ENCODE measurements at places on chromosomes 5 and 9. TPM values are rescaled to one million over a fixed set of nuclear protein-coding genes. Genes with fewer than 3 reads are reported as not detected.

PCDHA13 gene
- 5.2 TPM for total RNA-seq

PPP1R2B gene
- total RNA-seq: not detected

NFIB gene
- total RNA-seq: 33.9 TPM

DND1 gene
- total RNA-seq: 0.92 TPM

SOHLH1 gene
- total RNA-seq: not detected

EDIL3 gene
- total RNA-seq: 18.6 TPM

C9orf153 gene
- total RNA-seq: not detected

CDKN2B gene
- 27.2 TPM for total RNA-seq

IER5L gene
- total RNA-seq: 14.9 TPM

PCDHGA7 gene
- 3.0 TPM for total RNA-seq

DNA sequence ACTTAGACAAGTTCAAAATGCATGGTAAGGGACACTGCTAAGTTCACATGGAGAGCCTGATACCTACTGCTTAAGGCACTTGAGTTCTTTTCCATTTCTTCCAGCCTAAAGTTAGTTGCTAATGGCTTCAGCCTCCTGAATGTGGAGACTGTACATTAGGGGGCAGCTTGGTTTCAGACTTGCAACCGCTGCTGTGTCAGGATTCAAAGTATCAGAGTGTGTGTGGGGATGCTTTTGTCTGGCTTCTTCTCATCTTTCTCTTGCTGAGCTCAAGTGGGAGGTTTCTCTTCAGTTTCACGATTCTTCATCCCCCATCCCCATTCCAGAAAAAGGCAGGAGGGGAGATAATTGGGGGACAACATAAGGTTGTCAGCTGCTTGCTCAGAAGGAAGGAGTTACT lies 49.4 kb downstream of the ATP10B start:
- no peaks in the 10 kb centered on the region for H3K4me1 ChIP-seq
- H3K27me3 ChIP-seq: no peaks in the 10 kb centered on the region
- DNase-seq: peak; percentile 20
- H3K27ac ChIP-seq: no peak overlapping the region
- H3K4me3 ChIP-seq: no peak overlapping the region

GRCh38 chr5:111299831-111300432 lies 75.7 kb downstream of the CAMK4 start:
- no peak overlapping the region for H3K27ac ChIP-seq
- H3K4me3 ChIP-seq: no peak overlapping the region
- no peak for DNase-seq
- H3K36me3 ChIP-seq: no peaks in the 10 kb centered on the region

DNA sequence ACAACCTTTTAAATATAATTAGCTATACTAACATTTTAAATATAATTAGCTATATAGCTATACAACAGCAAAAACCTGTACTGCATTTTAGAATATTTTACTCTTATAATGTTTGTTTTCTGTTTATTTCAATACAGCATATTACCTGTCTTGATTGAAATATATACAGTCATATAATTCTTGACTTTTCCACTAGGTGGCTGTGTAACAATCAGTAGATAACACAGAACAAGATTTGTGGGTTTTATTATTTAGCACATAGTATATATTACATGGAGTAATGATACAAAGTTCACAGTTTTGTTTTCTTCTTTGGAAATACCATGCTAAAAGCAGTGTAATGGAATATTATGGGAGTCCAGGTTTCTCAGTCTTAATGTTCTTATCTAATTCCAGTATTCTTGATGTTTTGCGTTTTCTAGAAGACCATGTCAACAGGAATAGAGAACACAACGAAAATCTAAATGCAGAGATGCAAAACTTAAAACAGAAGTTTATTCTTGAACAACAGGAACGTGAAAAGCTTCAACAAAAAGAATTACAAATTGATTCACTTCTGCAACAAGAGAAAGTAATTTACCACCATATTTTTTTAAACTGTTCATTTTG lies 13.3 kb downstream of the HMMR start:
- H3K4me3 ChIP-seq: no peak overlapping the region
- no peak overlapping the region for H3K27ac ChIP-seq
- no peak for DNase-seq
- no peaks in the 10 kb centered on the region for H3K27me3 ChIP-seq

DNA sequence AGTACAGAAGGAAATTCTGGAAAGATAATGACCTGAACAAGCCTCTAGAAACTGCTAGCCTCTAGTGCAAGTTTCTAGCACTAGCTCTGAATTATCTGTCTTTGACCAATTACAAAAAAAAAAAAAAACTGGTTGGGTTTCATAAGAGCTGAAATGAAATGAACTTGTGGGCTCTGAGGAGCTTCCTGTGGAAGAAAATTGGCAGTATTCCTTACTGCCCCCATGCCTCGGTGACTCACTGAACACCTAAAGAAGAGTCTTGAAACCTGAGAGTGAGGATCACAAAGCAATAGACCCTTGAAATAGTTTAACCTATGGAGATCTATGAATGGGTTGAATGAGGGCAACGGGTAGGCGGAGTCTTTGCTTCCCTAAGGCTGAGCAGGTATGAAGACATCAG lies 263.6 kb upstream of the RASA1 start:
- no peaks in the 10 kb centered on the region for H3K27me3 ChIP-seq
- H3K36me3 ChIP-seq: no peaks in the 10 kb centered on the region
- H3K27ac ChIP-seq: no peak overlapping the region
- peaks cover 5% of the 10 kb centered on the region for H3K4me1 ChIP-seq
- no peak overlapping the region for H3K4me3 ChIP-seq

DNA sequence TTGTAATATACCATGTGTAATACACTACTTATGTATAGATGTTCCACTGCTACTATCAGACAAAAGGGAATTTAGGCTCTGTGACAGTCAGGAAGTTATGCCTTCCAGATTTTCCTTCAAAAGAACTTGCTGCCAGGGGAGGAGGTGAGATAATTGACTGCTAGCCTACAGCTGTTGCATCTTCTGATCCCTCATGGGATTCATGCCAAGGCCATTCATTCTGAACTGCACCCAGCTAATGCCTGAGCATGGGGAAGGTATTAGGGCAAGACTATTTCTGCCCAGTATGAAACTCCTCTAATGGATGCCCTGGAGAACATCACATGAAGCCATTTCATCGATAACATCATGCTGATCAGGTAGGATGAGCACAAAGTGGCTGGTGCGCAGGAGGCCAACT lies 746.5 kb upstream of the ZNF608 start:
- no peaks in the 10 kb centered on the region for H3K4me1 ChIP-seq
- no peaks in the 10 kb centered on the region for H3K27me3 ChIP-seq
- no peak overlapping the region for H3K4me3 ChIP-seq
- no peak overlapping the region for H3K27ac ChIP-seq
- no peak for DNase-seq
- H3K36me3 ChIP-seq: no peaks in the 10 kb centered on the region

DNA sequence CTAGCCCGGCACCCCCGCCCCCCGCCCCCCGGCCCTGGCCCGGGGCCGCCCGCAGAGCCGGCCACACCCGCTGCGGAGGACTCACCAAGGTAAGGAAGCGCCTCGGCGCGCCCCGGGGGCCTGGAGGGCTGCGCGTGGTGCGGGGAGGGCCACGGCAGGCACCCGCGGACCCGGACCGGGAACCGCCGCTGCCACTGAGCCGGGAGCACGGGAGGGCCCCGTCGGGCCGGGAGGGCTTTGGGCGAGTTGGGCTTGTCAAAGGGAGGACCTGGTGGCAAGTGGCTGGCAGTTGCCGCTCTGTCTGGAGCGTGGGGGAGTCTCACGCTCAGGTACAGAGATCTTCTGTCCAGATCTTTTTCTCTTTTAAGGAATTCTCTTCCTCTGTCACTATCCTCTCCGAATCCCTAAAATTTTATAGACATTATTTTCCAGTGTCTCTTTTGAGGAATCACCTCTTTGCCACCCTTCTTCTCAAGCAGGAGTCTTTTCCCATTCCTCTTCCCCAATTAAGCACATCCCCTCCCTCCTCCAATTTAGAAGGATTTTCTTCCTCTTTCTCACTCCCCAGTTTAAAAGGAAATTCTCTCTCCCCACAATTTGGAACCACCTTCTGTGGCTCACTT lies 11.3 kb upstream of the LHX2 start:
- H3K36me3 ChIP-seq: no peaks in the 10 kb centered on the region
- no peak overlapping the region for H3K4me3 ChIP-seq
- peaks cover 86% of the 10 kb centered on the region for H3K27me3 ChIP-seq

GRCh38 chr5:78508186-78508765 lies 140.3 kb downstream of the LHFPL2 start:
- H3K4me3 ChIP-seq: peak overlapping the region; percentile 69
- H3K27me3 ChIP-seq: no peaks in the 10 kb centered on the region
- DNase-seq: no peak
- H3K36me3 ChIP-seq: no peaks in the 10 kb centered on the region
- peak overlapping the region; percentile 71 for H3K27ac ChIP-seq
- peaks cover 40% of the 10 kb centered on the region for H3K4me1 ChIP-seq

- H3K27me3 ChIP-seq: no peaks in the 10 kb centered on the region
- no peak overlapping the region for H3K4me3 ChIP-seq
- DNase-seq: no peak
- no peaks in the 10 kb centered on the region for H3K36me3 ChIP-seq
- H3K27ac ChIP-seq: no peak overlapping the region
- H3K4me1 ChIP-seq: peaks cover 4% of the 10 kb centered on the region
These were observed 241.0 kb downstream of the AOPEP start for GRCh38 chr9:94967482-94967881.

- H3K4me3 ChIP-seq: no peak overlapping the region
- H3K27ac ChIP-seq: peak overlapping the region; percentile 5
- peaks cover 9% of the 10 kb centered on the region for H3K36me3 ChIP-seq
- H3K4me1 ChIP-seq: peaks cover 45% of the 10 kb centered on the region
- DNase-seq: no peak
These were observed 20.7 kb downstream of the CEMIP2 start for GRCh38 chr9:71747576-71747975.

- peaks cover 4% of the 10 kb centered on the region for H3K36me3 ChIP-seq
- DNase-seq: peak; percentile 26
- no peaks in the 10 kb centered on the region for H3K4me1 ChIP-seq
These were observed 184.8 kb downstream of the PBX3 start for GRCh38 chr9:125932012-125932411.

DNA sequence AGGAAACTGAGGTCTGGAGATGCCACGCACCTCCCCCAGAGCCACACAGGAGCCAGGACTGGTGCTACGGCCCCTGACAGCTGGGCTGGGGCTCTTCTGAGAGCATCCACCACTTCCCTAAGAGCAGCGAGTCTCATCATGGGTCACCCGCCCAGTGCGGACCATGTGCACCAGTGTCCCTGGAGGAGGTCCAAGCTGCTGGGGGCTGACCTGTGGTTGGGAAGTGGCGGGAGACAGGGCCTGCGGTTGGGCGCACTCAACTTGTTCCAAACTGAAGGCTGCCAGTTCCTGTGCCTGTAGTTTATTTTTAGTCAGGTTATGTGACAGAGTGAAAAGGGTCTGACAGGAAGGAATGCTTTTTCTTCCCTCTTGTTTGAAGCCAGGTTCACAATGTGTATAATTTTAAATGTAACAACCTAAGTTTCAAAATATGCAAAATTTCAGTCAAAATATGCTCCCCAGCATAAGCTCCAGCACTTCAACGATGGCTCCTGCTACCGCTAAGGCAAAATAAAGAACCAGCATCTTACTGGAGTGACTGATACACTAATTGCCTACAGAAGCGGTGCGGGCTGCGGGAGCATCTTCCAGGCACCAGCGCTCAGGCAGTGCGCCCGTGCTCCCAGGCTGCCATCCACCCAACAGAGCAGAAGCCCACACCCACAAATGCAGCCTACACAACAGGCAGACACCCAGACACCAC lies 14.8 kb downstream of the BARHL1 start:
- DNase-seq: no peak
- no peaks in the 10 kb centered on the region for H3K4me1 ChIP-seq
- H3K4me3 ChIP-seq: no peak overlapping the region
- no peaks in the 10 kb centered on the region for H3K27me3 ChIP-seq
- H3K27ac ChIP-seq: no peak overlapping the region

- no peaks in the 10 kb centered on the region for H3K4me1 ChIP-seq
- H3K27ac ChIP-seq: no peak overlapping the region
- no peaks in the 10 kb centered on the region for H3K27me3 ChIP-seq
- no peak for DNase-seq
- H3K36me3 ChIP-seq: no peaks in the 10 kb centered on the region
- no peak overlapping the region for H3K4me3 ChIP-seq
These were observed 34.7 kb upstream of the MIER3 start for GRCh38 chr5:56986626-56986947.

DNA sequence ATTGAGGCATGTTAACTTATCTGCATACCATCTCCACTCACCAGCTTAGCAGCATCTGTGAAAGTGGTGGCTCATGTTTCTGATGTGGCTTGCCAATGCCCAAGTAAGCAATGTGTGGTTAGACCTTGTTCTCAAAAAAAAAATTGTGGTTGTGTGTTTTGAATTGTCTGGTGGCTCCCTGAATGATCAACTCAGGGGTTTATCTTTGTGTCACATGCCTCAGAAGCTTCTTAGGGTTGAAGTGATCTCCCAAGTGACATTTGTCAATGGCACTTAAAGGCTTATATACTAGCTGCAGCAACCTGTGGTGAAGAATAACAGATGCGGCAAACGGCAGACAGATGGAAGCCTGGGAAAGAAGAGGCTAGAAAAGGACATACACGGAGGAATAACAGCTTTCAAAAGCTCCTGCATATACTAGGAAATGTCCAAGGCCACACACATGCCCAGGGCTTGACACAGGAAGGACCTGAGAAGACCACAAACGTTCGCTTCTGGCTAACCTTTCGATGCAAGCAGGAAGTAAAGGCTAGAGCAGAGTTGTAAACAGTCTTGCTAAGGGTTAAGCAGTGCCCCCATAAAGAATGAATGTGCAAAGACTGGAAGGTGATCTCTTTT lies 42.2 kb upstream of the FSD1L start:
- H3K4me3 ChIP-seq: no peak overlapping the region
- no peaks in the 10 kb centered on the region for H3K36me3 ChIP-seq
- DNase-seq: no peak
- H3K27ac ChIP-seq: no peak overlapping the region
- H3K27me3 ChIP-seq: no peaks in the 10 kb centered on the region
- H3K4me1 ChIP-seq: no peaks in the 10 kb centered on the region

DNA sequence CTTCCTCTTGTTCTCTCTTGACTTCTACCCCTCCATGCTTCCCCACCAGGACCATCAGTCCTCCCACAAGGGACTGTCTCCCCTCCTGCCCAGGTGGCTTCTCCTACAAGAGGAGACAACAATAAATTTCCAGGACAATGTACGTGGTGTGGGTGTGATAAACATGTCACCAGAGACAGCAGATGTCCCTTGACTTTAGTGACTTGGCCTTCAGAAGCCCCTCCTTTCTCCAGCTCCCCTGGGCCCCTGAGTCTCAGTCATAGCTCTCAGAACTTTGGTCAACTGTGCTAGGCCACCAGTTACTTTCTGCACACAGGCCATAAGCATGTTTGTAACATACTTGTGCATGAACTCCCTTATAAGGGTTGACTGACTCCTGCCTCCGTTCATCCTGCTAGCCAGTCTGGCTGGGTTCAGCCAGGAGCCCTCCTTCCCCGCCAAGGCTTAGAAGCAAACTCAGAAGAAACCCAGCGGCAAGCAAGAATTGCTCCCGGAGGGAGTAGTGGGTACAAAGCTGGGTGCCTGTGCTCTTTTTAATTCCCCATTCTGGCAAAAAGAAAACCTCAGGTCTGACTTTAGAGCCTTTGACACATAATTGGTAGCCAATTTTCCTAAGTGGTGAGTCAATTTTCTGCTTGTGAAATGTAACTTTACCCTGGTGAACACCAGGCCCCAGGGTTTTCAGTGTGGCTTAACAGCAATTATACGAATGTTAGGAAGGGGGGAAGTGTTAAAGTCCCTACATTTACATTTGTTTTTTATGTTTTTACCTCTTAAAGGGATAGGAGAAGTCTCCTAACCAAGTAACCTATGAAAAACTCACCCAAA lies 49.2 kb downstream of the EBF1 start:
- H3K27me3 ChIP-seq: peaks cover 6% of the 10 kb centered on the region
- no peak overlapping the region for H3K4me3 ChIP-seq
- H3K27ac ChIP-seq: peak overlapping the region; percentile 59
- DNase-seq: no peak
- peaks cover 9% of the 10 kb centered on the region for H3K4me1 ChIP-seq
- no peaks in the 10 kb centered on the region for H3K36me3 ChIP-seq

All from upper lobe of left lung (tissue), 6 donors.